NCI-H345 (cell line): ENCODE measurements at places on chromosomes 1 and 21.

DNA sequence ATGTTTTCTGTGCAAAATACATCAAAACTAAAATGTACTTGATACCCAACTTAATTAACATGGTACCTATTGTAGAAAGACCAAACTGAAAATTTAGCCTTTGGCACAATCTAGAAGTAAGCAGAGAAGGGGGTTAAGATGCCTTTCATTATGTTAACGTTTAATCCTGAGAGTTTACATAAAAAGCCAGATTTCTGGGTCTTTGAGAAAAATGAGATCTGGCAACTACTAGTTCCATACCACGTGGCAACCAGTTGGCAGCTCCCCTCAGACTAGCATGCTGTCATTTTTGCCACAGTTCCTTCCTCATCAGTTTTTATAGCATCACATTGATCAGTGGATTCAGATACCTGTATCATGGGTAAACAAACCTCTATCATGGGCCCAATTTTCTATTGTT, 1.5 kb downstream of the RO60 start:
- DNase-seq: no peak

DNA sequence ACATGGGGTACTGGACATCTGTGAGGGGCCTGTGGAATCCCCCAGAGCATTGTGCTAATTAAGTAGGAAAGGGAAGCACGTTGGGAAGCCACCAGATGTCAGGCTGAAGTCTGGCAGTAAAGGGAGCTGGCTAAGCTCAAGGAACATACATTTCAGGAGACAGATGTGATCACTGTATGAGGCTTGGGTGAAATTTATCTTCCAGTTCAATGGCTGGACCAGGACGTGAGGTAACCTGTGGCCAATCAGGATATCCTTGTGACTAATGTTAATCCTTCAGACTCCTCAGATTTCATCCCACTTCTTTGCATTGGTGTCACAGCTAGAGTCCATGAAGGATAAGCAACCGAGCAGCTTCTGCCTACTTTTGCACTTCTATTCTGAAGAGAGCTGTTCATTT, 110.2 kb upstream of the APP start:
- no peak for DNase-seq

DNA sequence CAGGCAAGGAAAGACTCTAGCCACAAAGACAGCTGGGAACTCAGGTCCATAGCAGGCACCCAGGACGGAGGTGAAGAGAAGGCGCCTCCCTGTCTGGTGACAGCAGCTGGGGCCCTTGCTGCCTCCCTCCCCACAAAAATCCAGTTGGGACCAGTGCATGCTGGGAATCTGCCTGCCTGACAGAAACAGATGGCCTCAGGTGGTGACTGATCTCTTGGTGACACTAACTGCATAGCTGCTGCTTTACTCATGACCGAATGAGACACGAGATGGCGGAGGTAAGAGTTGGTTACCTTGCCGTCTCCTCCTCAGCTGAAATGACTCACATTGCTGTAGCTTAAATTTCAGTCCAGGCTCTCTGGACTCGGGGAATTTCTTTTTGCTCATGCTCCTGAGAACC, 130.3 kb downstream of the FGGY start:
- no peak for DNase-seq

GRCh38 chr21:28402616-28402989, 590.1 kb downstream of the LTN1 start:
- DNase-seq: no peak

DNA sequence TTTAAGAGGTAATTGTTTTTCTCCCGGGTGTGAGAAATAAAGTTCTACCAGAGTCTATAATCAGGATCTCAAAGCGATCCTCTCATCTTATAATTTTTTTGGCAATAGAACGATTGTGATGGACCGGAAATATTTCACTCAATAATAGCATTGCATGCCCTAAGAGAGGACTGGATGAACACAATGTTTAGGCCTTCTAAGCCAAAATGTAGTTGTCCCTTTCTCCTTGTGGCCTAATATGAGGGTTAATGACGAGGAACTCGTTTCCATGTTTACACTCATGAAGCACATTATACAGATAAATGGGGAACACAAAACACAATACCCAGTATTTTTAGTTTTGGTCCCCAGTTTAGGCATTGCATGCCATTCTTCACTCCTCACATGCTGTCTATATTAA, 5.9 kb downstream of the TBX15 start:
- no peak for DNase-seq

- no peak for DNase-seq
Observed at GRCh38 chr1:230112131-230112701, 45.2 kb downstream of the GALNT2 start.

GRCh38 chr1:192951691-192952460, 107.3 kb downstream of the UCHL5 start:
- no peak for DNase-seq

GRCh38 chr1:228394571-228395394, 11.9 kb downstream of the TRIM11 start:
- DNase-seq: no peak

DNA sequence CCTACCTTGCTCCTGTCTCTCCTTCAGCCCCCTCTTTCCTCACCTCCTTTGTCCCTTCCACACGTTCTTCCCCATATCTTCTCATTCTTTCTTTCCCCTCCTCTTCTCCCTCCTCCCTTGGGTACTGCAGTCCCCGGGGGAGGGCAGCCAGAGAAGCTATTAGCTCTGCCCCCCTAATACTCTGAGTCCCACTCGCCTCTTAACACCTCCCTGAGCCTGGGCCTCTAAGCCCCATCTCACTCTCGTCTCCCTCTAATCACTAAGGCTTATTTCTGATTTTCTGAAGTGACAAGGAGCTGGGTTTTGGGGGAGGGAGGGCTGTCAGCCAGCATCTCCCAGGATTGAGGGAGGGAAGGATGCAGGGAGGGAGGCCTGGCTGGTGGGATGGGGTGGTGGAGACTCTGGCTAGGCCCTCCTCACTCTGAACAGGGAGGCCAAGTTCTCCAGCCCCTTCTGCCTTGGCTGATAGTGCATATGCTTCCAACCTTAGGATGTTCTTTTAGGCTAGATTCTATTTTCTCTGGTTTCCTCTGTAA, 25.6 kb upstream of the DMBX1 start:
- no peak for DNase-seq

DNA sequence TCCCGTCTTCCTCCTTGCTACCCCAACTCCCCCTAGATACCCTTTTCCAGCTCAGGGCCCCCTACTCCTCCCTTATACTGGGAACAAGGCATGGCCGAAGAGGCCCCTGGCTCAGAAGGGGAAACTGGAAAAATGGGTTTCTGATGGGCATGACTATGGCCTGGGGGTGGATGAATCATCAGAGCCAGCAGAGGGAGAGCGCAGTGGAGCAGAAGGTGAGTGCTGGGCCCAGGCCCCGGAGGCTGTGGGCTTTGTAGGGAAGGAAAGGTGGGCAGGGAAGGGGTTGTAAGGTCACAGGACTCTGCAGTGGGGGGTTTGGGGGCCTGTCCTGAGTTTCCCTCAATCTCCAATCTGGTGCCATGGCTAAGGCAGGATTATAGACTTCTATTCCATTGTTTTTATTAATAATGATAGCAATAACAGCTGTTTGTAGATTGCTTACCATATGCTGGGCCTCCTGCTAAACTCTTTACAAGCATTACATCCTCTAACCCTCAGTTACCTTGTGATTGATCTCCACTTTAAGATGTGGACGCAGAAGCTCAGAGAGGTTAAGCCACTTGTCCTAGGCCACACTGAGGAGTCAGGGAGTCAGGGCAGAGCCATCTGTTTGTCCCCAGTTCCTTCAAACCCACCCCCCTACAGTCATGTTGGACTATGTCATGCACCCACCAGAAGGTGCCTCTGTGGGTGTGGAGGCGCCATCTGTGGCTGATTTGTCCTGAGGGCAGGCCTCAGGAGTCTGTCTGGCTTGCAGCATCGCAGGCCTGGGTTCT, 36.2 kb upstream of the ZNF362 start:
- no peak for DNase-seq

DNA sequence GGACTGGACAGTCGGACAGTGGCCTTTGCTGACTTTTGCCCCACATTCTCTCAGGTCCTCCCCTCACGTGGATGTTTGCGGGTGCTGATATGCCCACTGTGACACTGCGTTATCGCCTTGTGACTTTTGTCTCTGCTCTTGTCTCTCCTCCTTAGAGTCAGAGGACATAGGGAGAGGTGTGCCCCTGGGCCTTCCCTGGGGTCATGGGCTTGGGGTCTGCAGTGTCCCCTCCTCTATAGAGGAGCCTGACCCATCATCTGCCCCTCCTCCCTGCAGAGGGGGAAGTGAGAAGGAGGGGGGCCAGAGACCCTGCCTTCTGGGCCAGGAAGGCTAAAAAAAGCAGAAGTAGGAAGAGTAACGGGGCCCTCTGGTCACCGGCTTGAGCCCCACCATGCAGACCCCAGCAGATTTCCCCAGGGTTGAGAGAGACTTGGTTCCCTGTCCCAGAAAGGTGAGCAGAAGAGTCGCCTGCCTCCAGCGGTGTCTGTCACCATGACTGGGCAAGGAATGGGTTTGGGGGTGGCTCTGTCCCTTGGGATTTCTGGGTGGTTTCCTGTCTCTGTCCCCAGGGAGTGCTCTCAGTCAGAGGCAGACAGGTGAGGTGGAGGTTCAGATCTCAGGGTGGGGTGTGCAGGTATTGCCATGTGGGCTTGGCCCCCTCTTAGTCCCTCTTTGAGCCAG, 13.3 kb downstream of the RPS6KA1 start:
- DNase-seq: no peak

- DNase-seq: no peak
Observed at GRCh38 chr1:116382321-116382720, 9.3 kb downstream of the ATP1A1 start.

GRCh38 chr1:90402893-90403849, 313.9 kb downstream of the BARHL2 start:
- DNase-seq: peak; percentile 32

DNA sequence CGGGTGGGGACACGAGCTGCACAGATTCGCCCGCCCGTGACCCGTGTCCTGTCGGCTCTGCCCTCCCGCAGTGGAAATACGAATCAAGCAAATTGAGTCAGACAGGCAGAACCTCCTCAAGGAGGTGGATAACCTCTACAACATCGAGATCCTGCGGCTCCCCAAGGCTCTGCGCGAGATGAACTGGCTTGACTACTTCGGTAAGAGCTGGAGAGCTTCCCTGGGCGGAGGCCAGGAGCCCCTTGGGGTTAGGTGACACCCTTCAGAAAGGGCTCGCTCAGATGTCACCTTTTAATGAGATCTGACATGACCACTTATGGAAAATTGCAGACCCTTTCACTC, 489 bp downstream of the CDCA8 start:
- DNase-seq: no peak

DNA sequence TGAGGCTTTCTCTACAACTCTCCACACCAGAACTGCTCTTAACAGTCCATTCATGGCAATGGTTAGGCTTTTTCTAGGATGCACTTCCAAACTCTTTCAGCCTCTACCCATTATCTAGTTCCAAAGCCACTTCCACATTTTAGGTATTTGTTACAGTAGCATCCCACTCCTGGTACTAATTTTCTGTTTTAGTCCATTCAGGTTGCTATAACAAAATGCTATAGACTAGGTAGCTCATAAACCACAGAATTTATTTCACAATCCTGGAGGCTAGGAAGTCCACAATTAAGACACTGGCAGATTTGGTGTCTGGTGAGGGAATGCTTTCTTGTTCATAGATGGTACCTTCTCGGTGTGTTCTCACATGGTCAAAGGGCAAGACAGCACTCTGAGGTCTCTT, 17.3 kb upstream of the EPS8L3 start:
- no peak for DNase-seq

- peak; percentile 95 for DNase-seq
Observed at GRCh38 chr1:93591676-93592550, 89.7 kb downstream of the BCAR3 start.

GRCh38 chr1:26346274-26347033, 7.5 kb downstream of the CRYBG2 start:
- no peak for DNase-seq

GRCh38 chr1:227486559-227486958, 76.8 kb upstream of the ZNF678 start:
- no peak for DNase-seq

DNA sequence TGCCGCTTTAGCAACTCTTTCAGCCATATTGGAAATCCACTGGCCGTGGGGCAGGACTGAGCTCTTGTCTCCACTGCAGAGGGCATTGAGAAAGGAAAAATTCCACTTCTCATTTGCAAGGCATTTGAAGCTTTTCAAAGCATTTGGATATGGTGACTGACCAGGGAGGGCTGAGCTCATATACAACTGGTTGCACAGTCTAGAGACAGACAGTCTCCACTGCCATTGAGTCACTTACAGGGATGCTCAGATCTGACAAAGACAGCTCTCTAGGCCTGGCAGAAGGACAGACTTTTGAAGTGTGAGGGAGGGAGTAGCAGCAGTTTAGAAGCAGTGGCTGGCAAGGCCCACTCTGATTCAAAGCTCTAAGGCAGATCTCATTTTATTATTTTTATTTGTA, 24.2 kb downstream of the NCF2 start:
- DNase-seq: no peak

- peak; percentile 47 for DNase-seq
Observed at GRCh38 chr1:181104790-181105133, 16.3 kb downstream of the IER5 start.

DNA sequence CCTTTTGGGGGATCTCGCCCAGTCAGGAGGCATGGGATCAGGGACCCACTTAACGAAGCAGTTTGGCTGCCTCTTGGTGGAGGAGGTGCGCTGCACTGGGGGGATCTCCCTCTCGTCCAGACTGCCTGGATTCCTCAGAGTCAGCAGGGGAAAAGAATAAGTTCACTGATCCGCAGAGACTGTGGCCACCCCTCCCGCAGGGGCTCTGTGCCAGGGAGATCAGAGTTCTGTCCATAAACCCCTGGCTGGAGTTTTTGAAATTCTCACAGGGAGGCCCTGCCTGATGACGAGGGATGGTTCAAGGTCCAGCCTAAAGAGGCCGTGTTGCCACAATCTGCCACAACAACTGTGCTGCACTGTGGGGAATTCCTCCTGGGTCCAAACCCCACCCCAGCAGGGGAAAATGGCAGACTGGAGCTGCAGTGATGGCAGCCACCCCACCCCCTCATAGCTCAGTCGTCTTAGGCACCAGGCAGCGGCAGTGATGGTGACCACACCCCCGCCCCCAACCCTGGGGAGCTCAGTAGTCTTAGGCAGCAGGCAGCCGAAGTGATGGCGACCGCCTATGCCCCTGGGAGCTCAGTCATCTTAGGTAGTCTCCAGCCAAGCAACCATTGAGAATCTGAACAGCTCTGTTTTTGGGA, 273.8 kb upstream of the USP25 start:
- DNase-seq: no peak

DNA sequence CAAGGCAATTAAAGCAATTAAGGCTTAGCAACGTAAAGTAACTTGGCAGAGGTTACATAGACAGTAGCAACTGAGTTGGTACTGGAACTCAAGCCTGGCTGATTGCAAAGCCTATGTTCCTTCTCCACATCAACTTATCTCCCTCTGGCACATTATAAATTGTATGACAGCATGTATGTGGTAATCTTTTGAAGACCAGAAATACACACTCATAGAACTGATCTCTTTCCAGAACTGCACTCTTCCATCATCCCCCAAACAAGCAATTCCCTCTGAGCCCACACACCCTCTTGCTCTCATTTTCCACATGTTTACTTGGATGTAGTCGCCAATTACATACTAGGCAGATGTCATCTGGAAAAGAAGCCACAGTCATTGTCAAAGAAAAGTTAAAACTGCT, 502.2 kb downstream of the PLPP3 start:
- no peak for DNase-seq
